ENCODE measurements at places on chromosomes 2 and 18. TPM values are rescaled to one million over a fixed set of nuclear protein-coding genes. Genes with fewer than 3 reads are reported as not detected.

The BUB1 gene
- total RNA-seq, result 0.83 TPM

The MC5R gene
- not detected for total RNA-seq

DNA sequence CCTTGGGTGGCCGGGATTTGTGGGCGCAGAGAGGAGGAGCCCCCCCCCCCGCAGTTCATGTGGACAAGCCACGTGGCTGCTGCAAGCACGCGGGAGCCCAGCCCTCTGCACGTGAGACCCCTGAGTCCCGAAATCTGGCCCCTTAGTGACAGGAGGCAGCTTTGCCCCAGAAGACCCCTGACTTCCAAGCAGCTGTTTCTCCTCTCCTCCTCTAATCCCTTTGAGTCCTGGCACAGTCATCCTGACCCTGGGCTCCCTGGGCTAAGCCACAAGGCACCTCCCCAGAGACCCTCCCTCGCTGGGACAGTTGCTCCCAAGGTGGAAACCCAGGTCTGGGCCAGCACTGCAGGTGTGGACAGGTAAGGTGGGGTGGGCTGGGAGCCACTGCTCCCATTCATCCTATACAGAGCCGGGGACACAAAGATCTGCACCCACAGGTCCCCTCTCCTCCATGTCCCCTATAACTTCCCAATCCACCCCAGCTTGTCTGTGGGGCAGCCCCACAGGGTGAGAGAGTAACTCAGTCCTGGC, 923 bp downstream of the TEKT4 start:
- no peak for DNase-seq

- DNase-seq, result no peak
These were observed 277.7 kb upstream of the FBXO11 start for GRCh38 chr2:48183991-48184390.

DNA sequence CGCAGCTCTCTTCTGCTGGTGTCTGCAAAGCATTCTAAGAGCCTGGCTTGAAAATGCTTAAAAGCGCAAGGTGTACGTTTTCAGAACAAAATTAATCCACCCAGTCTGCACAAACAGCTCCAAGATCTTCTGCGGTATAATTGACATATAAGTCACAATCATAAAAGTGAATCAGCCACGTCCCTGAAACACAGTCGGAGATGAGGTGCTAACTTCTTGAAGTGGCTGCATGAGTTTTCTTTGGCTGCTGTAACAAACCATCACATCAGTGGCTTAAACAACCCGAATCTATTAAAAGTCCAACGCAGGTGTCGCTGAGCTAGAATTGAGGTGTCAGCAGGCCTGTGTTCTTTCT, 32.6 kb downstream of the ARL4C start:
- DNase-seq, result no peak

DNA sequence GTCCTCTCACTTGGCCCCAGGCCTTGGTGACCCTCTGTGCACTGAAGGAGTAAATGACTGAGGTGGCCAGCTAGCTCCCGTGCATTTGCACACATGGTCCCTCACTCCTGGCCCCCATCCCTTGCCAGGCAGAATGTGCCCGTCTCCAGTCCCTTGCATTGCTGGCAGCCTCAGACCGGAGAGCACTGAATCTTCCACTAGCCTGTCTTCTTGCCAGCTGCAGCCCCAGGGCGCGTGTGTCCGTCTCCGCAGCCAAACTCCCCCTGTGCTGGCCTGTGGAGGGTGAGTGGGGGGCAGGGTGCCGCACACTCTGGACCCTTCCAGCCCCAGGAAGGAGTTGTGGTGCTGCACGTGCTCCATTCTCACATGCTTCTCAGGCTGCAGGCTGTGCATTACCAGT, 35.9 kb downstream of the INPP4A start:
- no peak for DNase-seq
